Tibial nerve (tissue), 4 donors: ENCODE measurements at places on chromosomes 16 and 17.

DNA sequence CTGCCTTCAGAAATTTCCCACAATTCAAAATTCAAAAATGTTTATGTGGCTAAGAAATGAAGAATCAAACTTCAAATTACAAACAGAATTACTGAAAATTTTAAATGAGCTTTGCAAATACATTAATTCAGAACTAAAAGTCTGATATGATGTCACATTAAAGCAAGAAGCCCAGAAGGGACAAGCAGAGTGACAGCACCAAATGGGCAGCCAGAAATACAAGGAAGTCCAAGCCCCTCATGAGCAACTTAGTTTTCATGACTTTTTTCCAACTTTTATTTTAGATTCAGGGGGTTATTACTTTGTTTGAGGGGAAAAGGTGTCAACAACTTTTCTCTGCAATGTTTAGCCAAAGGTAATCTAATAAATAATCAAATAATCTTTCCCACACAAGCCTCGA, 21.5 kb downstream of the UBE2G1 start:
- H3K36me3 ChIP-seq: no peaks in the 10 kb centered on the region
- H3K27ac ChIP-seq: no peak overlapping the region
- no peaks in the 10 kb centered on the region for H3K27me3 ChIP-seq

DNA sequence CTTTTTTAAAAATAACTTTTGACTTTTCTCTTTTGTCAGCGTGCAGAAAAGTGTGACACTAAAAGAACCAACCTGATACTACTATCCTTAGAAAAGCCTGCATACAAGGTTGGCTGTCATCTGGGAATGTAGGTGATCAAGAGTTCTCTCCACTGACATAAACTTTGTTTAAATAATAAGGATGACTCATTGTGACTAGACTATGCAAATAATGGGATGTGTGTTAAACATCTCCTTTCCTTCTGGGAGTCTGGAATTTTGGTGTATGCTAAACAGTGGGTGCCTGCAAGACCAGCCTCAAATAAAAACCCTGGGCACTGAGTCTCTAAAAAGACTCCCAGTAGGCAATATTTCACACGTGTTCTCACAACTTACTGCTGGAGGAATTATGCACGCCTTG, 373.4 kb downstream of the CNTNAP4 start:
- no peaks in the 10 kb centered on the region for H3K4me1 ChIP-seq
- H3K4me3 ChIP-seq: no peak overlapping the region
- H3K36me3 ChIP-seq: no peaks in the 10 kb centered on the region
- no peaks in the 10 kb centered on the region for H3K27me3 ChIP-seq

GRCh38 chr16:21719283-21719682, 55.5 kb downstream of the OTOA start:
- H3K27me3 ChIP-seq: no peaks in the 10 kb centered on the region
- H3K36me3 ChIP-seq: no peaks in the 10 kb centered on the region

- H3K4me3 ChIP-seq: no peak overlapping the region
- H3K27ac ChIP-seq: no peak overlapping the region
- H3K36me3 ChIP-seq: no peaks in the 10 kb centered on the region
- no peak for DNase-seq
Observed at GRCh38 chr17:65359016-65359415, 202.4 kb downstream of the AXIN2 start.

GRCh38 chr16:26857371-26857770, 209.4 kb upstream of the C16orf82 start:
- H3K4me1 ChIP-seq: no peaks in the 10 kb centered on the region
- DNase-seq: no peak
- H3K36me3 ChIP-seq: no peaks in the 10 kb centered on the region
- H3K4me3 ChIP-seq: no peak overlapping the region
- H3K27ac ChIP-seq: no peak overlapping the region

DNA sequence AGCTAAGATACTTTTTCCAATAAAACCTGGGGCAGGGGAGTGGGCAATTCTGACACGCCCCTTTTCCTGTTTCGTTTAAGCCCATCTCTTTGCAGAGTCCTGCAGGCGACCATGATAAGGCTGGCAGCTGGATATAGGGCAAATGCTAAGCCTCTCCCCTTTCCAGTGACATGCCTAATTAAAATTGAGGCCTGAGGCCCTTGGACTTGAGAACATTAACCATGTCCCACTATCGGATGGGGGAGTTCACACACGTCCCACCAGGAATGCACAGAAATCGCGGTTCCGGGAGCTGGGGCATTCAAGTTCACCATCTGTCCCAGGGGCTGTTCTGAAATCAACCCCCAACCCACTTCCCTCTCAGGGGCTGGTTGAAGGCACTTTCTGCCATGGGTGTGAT, 109.2 kb upstream of the FOXF1 start:
- H3K4me3 ChIP-seq: no peak overlapping the region
- no peaks in the 10 kb centered on the region for H3K4me1 ChIP-seq
- H3K27ac ChIP-seq: no peak overlapping the region
- DNase-seq: no peak
- peaks cover 6% of the 10 kb centered on the region for H3K27me3 ChIP-seq
- H3K36me3 ChIP-seq: no peaks in the 10 kb centered on the region

DNA sequence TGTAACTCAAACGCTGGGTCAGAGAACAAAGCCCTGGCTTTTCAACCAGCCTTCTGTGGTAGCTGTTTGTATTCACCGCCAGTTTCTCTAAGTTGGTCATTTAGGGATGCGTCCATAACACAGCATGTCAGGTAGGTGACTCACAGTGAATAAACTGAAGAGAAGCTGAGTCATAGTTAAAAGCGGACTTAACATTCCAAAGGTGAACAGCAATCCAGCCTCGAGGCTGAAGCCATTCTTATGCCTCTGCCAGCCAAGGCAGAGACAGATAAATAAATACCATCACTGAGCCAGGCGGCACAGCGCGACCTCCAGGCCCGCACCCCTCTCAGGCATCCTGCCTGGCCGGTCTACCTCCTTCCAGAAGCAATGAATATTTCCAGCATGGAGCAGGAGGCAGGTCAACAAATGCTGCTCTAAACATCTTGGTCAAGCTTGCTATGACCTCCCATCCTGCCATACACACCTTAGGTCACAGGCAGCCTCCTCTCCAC, 12.4 kb upstream of the CACNG4 start:
- no peak overlapping the region for H3K4me3 ChIP-seq
- DNase-seq: no peak
- no peaks in the 10 kb centered on the region for H3K36me3 ChIP-seq
- no peaks in the 10 kb centered on the region for H3K27me3 ChIP-seq

GRCh38 chr17:77319211-77320043, 178.7 kb downstream of the SEC14L1 start:
- H3K27ac ChIP-seq: peak overlapping the region; percentile 97
- peak; percentile 85 for DNase-seq
- H3K4me1 ChIP-seq: peaks cover 43% of the 10 kb centered on the region

GRCh38 chr16:60107437-60107836, 1373.3 kb upstream of the GOT2 start:
- no peaks in the 10 kb centered on the region for H3K27me3 ChIP-seq
- H3K4me3 ChIP-seq: no peak overlapping the region
- no peaks in the 10 kb centered on the region for H3K4me1 ChIP-seq
- H3K36me3 ChIP-seq: no peaks in the 10 kb centered on the region
- DNase-seq: no peak

- no peaks in the 10 kb centered on the region for H3K4me1 ChIP-seq
- DNase-seq: no peak
- no peak overlapping the region for H3K4me3 ChIP-seq
- H3K27ac ChIP-seq: no peak overlapping the region
Observed at GRCh38 chr16:3471518-3472176, 23.6 kb downstream of the C16orf90 start.
